ENCODE measurements at places on chromosomes 7 and 10. TPM values are rescaled to one million over a fixed set of nuclear protein-coding genes. Genes with fewer than 3 reads are reported as not detected.

DNA sequence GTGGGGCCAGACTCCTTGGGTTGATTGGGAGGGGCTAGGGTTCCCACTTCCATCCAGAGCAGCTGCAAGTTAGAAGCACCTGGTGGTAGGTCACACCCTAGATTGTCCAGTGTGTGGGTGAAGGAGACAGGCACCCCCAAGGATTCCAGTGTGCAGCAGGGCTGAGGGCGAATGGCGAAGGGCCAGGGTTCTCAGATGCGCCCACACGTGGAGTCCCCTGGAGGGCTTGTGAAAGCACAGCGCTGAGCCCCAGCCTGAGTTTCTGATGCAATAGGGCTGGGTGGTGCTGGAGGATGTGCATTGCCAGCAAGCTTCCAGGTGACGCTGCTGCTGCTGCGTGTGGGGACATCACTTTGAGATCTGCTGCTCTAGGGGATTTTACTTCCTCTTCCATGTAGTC, 25.4 kb downstream of the TBATA start:
- DNase-seq, result no peak
- H3K27ac ChIP-seq, result no peak overlapping the region
- H3K27me3 ChIP-seq, result no peaks in the 10 kb centered on the region
- H3K4me1 ChIP-seq, result no peaks in the 10 kb centered on the region
- no peak overlapping the region for H3K4me3 ChIP-seq

DNA sequence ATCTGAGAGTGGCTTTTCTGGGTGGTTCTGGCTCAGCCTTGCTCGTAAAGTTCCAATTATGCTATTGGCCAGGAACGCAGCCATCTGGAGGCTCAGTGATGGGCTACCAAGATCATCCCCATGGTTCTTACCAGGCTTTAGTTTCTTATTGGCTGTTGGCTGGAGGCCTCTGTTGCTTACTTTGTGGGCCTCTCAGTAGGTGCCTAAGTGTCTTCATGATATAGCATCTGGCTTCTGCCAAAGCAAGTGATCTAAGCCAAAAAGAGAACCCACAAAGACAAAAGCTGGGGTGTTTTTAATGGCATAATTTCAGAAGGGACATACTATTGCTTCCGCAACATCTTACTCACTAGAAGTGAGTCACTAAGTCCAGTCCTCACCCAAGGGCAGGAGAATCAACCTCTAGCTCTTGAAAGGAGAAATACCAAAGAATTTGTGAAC, 132.0 kb upstream of the MDFIC start:
- DNase-seq, result no peak
- H3K4me1 ChIP-seq, result no peaks in the 10 kb centered on the region
- no peak overlapping the region for H3K4me3 ChIP-seq
- H3K27ac ChIP-seq, result no peak overlapping the region
- H3K27me3 ChIP-seq, result no peaks in the 10 kb centered on the region

DNA sequence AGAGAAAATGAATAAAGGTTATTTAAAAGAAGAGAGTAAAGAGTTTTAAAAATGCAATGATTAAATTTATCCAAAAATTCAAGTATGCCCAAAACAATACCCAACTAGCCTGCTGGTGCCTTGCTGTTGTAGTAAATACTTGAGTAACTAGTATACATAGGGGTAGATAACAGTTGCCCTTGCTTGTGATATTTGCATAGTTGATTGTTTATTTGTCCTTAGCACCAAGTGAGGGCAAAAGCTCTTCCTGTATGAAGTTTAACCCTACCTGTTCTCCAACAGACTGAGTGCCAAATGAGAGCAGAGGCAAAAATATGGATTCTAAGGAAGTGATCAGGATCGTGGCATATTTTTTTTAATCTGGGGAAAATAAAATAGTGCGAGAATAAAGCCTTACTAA, 85.0 kb downstream of the PTN start:
- no peak overlapping the region for H3K4me3 ChIP-seq
- no peaks in the 10 kb centered on the region for H3K36me3 ChIP-seq
- DNase-seq, result no peak
- H3K27ac ChIP-seq, result no peak overlapping the region
- no peaks in the 10 kb centered on the region for H3K4me1 ChIP-seq
- H3K27me3 ChIP-seq, result no peaks in the 10 kb centered on the region

GRCh38 chr7:25830215-25830614, 321.8 kb upstream of the NFE2L3 start:
- H3K27me3 ChIP-seq, result no peaks in the 10 kb centered on the region
- H3K4me1 ChIP-seq, result no peaks in the 10 kb centered on the region
- DNase-seq, result no peak

DNA sequence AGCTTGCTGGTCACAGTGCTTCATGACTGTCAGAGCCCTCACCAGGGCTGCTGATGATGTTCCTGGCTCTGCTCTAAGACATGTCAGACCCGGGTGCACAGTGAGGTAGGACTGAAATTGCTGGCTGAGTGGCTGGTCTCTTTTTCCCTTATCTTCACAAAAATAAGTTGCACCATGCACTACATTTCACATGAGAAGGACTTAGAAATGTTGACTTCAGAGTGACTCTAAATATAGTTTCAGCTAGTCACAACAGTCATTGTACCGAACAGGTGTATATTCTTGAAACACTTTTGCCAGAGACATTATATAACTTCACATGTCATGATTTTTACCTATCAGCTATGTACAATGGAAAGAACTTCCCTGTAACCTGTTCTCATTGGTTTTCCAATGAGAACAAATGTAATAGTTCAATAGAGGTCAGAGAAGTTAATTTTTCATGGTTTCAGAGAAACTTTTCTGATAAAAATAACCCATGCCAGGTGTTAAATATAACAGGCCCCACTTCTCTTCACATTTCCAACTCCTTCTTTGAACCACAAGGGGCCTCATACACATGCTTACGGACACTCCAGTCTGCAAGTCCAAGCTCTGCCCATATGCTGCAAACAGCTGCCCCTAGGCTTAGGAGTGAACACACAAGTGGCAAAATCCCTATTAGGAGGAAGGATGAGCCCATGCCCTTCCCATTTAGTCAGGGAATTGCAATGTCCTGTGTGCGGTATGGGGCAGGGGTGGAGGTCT, 115.6 kb downstream of the CDK6 start:
- H3K27ac ChIP-seq, result no peak overlapping the region
- H3K4me1 ChIP-seq, result peaks cover 28% of the 10 kb centered on the region
- H3K27me3 ChIP-seq, result no peaks in the 10 kb centered on the region

GRCh38 chr7:106812027-106812643, 52.9 kb upstream of the PIK3CG start:
- no peaks in the 10 kb centered on the region for H3K27me3 ChIP-seq
- no peak overlapping the region for H3K4me3 ChIP-seq
- H3K4me1 ChIP-seq, result no peaks in the 10 kb centered on the region
- no peaks in the 10 kb centered on the region for H3K36me3 ChIP-seq
- H3K27ac ChIP-seq, result no peak overlapping the region

DNA sequence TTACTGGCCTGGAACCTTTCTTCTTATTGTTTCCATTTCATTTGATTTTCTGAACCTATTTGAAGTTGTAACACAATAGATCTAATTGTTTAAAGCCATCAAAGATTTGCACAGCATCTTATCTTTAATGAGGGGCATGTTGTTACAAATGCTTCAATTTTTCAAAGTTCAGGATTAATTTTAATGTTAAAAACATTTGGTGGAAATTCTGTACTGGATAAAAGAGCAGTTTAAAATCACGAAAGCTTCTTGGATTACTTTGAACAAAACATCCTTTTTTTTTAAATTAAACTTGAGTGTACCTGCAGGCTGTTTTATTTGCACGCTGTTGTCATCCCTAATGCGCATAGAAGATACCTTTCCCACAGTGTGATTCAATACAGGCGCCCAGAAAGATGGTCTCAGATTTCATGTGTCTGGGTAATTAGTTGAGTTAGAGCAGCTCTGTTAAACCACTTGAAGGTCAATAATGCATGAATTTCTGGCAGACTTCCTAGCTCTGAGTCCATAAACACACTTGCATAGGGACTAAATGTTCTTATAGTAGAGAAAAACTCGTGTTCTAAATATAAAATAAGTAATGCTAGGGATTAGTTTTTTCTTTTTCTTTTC, 29.3 kb upstream of the DDX50 start:
- no peaks in the 10 kb centered on the region for H3K36me3 ChIP-seq
- no peak for DNase-seq
- H3K27me3 ChIP-seq, result no peaks in the 10 kb centered on the region

DNA sequence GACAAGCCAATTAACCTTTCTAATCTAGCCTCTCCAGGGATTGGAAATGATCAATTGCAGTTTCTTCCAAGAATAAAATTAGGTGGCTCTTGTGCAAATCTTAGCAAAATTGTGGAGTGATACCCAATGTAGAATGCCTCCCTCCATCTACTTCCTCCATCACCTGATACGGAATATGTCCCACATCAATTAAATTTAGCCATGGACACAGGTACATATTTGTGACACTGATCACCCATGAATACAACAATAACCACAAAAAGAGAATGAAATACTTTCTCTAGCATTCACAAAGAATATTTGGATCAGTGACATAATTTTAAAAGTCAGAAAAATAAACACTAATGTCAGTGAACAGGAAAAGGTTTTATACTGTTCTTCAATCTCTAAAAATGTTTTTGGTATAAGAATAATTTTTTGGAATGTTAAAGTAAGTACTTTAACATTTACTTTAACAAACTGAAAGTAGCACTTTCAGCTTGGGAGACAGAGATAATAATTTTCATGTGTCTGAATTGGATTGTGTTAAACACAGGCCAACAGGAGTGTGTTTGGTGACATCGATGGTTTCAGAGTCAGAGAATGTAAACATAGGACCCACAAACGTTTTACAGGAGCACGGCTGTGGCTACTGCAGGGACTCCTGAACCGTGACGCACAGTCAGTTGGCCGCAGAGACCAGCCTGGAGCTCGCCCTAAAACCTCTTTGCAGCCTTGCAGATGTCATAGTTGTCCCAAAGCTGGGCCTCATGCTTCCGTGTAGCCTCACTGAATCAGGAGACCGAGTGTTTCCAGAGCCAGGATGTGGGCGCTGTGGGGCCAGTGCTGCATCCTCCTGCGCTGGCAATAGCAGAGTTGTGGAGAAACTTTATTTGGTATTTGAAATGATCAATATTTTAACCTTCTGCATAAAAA, 7.2 kb downstream of the RBM20 start:
- DNase-seq, result no peak
- peaks cover 9% of the 10 kb centered on the region for H3K27me3 ChIP-seq
- no peak overlapping the region for H3K4me3 ChIP-seq
- H3K36me3 ChIP-seq, result no peaks in the 10 kb centered on the region
- no peak overlapping the region for H3K27ac ChIP-seq
- H3K4me1 ChIP-seq, result peaks cover 5% of the 10 kb centered on the region

GRCh38 chr7:127810696-127811660, 159.0 kb downstream of the SND1 start:
- peaks cover 8% of the 10 kb centered on the region for H3K36me3 ChIP-seq
- no peaks in the 10 kb centered on the region for H3K4me1 ChIP-seq
- H3K27ac ChIP-seq, result no peak overlapping the region
- no peaks in the 10 kb centered on the region for H3K27me3 ChIP-seq
- DNase-seq, result no peak

- H3K27me3 ChIP-seq, result no peaks in the 10 kb centered on the region
- peaks cover 13% of the 10 kb centered on the region for H3K36me3 ChIP-seq
- no peak overlapping the region for H3K27ac ChIP-seq
Measured at GRCh38 chr7:67019562-67020390, 23.1 kb downstream of the TYW1 start.

GRCh38 chr7:154769527-154769926, 233.4 kb downstream of the PAXIP1 start:
- no peak for DNase-seq
- no peaks in the 10 kb centered on the region for H3K4me1 ChIP-seq
- no peaks in the 10 kb centered on the region for H3K27me3 ChIP-seq
- H3K27ac ChIP-seq, result no peak overlapping the region
- no peak overlapping the region for H3K4me3 ChIP-seq

DNA sequence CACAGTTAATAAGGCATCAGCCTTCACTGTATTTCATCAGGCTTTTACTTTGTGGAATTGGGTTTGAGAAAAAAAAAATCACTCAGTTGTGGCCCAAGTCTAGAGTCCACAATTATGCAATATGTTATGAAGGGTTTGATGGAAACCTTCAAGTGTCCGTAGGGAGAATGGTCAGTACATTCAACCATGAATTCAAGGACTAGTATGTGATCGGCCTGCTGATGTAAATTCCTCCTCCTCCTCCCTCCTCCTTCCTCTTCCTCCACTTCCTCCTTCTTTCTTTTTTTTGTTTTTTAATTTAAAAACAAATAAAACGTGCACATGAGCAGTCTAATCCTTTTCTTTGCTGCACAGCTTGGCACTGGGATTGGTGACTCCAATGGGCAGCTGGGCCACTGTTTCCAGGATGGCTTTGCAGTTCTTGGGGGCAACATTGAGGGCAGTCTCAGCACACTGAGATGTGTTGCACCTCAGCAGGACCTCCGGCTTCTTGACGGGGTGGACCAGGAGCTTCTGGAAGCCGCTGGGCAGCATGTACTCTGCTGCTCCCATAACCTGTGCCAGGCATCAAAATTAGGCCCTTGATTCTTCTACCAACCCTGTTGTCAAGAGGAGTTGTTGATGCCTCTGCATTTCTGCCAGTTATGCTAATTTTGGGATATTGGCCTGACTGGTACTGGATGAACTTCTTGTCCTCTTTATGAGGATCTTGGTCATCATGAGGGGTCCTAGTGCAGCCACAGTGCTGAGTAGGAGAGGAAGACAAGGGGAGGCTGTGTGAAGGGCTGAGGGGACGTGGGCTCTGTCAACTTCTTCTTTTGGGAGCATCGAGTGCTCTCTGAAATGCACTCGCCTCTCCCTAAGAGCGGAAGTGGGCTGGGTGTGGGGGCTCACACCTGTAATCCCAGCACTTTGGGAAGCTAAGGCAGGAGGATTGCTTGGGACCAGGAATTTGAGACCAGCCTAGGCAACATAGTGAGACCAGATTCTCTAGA, 9.3 kb upstream of the IL2RA start:
- no peaks in the 10 kb centered on the region for H3K36me3 ChIP-seq
- DNase-seq, result no peak
- peaks cover 65% of the 10 kb centered on the region for H3K4me1 ChIP-seq

DNA sequence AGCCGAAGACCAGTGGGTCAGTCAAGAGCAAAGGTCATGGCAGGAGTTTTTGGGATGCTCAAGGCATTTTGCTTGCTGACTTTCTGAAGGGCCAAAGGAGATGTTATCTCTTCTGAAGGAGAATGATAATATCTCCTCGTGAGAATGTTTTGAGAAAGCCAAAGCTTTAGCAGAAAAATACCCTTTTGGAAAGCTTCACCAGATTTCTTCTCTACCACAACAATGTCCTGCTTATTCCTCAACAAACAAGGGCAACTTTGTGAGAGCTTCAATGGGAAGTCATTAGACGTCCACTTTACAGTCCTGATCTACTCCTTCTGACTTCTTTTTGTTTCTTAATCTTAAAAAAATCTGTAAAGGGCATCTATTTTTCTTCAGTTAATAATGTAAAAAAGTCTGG, 132.8 kb upstream of the DNAJB12 start:
- no peaks in the 10 kb centered on the region for H3K27me3 ChIP-seq
- no peaks in the 10 kb centered on the region for H3K36me3 ChIP-seq
- no peaks in the 10 kb centered on the region for H3K4me1 ChIP-seq
- H3K27ac ChIP-seq, result no peak overlapping the region
- no peak for DNase-seq
- no peak overlapping the region for H3K4me3 ChIP-seq

GRCh38 chr10:76080991-76081390, 649.6 kb downstream of the LRMDA start:
- H3K4me1 ChIP-seq, result no peaks in the 10 kb centered on the region
- H3K4me3 ChIP-seq, result no peak overlapping the region
- no peak overlapping the region for H3K27ac ChIP-seq
- DNase-seq, result no peak
- no peaks in the 10 kb centered on the region for H3K36me3 ChIP-seq

Gene ERV3-1
- total RNA-seq, result 19.9 TPM

Gene C7orf33
- total RNA-seq, result not detected

Gene ADCY1
- not detected for total RNA-seq

Gene FOXL3
- total RNA-seq, result not detected

Gene GLI3
- total RNA-seq, result 0.06 TPM

Gene FGF8
- total RNA-seq, result not detected
